AG08395 (cell line): ENCODE measurements at places on chromosomes 3 and 15.
A peak's percentile ranks its signal among the peaks of the same experiment; 100 is the strongest.

- DNase-seq, result no peak
Measured at GRCh38 chr3:183895774-183896173, 11.1 kb upstream of the PARL start.

- no peak for DNase-seq
Measured at GRCh38 chr3:117017135-117017894, 307.7 kb downstream of the TUSC7 start.

DNA sequence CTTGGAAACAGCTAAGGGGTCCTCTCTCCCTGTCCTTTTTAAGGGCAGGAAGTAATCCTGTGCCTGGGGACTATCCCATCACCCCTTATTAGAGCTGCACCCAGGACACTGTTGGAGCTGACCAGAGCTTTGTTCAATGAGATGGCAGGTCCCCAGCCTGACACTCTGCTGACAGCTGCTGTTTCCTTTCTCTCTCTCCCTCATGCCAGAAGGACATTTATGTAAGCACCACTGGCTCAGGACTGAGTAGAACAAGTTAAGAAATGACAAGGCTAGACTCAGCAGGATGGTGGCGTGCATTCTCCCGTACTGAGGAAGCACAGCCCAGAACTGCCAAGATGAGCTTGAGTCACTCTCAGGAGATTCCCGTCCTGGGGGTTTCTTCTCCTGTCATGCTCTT lies 17.3 kb downstream of the GJD2 start:
- DNase-seq, result peak; percentile 59

DNA sequence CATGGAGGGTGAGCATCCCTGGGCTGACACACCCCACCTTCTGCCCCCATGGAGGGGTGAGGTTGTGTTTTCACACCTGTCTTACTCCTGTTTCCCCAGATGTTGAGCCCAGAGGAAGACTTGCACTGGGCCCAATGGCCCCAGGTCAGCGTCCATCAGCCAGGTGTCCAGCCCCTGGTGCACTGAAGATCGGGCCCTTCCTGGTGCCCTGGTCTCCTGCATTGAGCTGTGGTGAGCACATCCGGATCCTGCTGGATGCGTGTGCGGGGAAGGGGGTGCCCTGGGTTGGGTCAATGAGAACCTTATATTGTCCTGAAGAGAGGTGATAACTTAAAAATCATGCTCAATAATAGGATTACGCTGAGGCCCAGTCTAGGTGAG lies 227.3 kb downstream of the SNRPN start:
- no peak for DNase-seq

- no peak for DNase-seq
Measured at GRCh38 chr3:140388202-140388922, 289.5 kb upstream of the TRIM42 start.

DNA sequence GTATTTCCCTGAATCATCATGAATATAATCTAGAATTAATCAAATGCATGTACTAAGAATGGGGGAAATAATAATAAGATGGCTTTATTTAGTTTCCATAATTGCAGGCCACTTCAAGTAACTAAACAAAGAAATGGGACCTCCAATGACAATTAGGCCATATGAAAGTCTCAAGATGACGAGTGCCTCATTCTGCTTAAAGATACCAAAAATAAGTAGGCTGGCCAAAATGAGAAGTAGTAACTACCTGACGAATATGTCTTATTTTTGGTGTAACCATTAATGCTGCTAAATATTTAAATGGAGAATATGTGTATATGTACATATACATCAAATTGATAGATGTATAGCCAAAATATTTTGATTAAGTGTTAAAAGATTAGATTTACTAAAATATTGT lies 932.6 kb downstream of the EPHA3 start:
- no peak for DNase-seq

- no peak for DNase-seq
Measured at GRCh38 chr15:81265256-81265943, 58.5 kb downstream of the STARD5 start.

DNA sequence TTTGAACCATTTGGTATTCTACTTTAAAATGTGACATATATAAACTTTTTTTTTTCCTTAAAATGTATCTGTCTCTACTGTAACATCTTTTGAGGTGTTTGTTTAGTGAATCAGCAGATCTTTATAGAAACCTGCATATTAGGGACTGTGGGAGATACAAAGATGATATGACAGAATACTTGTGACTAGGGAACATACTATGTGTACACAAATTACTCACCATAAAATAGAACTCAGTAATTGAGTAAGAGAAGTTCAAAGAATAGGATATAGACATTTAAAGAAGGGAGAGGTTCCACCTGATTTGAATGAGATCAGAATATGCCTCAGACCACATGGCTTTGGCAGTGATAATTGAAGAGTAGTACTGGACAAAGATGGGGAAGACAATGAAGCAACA lies 47.9 kb downstream of the ATP2C1 start:
- no peak for DNase-seq

DNA sequence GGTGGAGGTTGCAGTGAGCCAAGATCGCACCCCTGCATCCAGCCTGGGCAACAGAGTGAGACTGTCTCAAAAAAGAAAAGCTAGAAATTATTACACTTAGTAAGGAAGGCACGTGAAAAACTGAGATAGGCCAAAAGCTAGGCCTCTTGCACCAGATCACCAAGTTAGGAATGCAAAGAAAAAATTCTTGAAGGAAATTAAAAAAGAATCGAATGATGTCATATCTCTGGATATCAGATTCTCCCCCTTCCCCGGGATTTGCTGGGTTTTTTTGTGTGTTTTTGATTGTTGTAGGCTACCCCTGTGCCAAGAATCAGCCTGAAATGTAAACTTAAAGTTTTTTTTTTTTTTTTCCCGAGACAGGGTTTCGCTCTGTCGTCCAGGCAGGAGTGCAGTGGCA lies 17.4 kb downstream of the PTPN23 start:
- no peak for DNase-seq

DNA sequence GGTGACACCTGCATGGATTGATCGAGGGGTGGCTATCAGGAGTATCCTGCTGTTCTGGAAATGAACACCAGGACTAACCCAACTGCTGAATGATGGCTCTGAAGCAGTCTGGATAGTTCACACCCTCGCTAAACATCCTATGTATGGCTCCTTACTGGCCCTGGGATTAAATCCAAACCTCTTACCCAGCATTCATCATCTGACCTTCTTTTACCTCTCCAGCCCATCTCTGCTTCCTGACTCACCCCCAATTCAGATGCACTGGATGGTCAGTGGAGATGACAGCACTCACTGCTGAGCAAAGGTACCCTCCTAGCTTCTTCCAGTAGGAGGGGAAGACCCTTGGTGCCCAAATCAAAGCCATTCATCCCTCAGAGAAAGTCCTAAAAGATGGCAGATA lies 235.2 kb upstream of the TRIM42 start:
- DNase-seq, result no peak

DNA sequence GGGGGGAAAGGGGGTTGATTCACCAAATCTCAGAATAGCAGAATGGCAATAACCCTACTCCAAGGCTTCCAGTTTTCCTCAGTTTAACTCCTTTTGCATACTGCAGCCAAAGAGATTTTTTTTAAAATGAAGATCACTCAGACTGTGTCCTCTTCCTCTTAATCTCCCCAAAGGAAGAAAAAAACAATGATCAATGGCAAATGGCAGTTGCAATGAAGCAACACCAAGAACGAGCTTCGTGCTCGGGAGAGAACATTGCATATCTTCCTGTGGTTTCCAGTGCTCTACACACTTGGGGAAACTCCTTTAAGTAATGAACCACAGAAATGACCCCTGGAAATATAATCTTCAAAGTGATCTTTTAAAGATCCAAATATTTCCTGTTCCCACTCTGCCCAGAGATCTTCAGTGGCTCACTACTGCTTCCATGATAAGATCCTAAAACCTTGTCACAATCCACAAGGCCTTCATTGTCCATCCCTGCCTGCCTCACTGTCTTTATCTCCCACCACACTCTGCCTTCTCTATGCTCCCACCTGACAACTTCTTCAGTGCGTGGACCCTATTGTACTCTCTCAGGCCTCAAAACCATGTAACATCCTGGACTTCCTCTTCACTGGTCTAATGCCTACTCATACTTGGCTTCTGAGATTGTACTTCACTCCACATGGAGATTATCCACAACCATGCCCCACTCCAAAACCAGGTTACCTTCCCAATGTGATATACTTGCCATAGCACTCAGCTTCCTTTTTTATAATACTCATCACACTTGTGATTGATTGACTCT lies 394.8 kb downstream of the FHIT start:
- DNase-seq, result no peak

DNA sequence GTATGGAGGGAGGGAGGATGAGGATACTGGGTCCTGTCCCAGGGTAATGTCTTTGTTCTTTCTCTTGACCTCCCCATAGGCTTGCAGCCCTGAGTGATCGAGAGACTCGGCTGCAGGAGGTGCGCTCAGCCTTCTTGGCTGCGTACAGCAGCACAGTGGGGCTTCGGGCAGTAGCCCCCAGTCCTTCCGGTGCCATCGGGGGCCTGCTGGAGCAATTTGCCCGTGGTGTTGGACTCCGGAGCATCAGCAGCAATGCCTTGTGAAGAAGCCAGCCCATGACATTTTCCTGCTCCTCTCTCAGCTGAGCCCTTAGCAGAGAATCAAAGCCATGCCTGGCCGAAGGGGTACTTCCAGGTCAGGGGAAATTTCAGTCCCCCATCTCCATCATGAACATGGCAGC lies 1.9 kb upstream of the CPNE9 start:
- no peak for DNase-seq

- no peak for DNase-seq
Measured at GRCh38 chr3:27802849-27803248, 80.7 kb upstream of the EOMES start.

GRCh38 chr3:122074621-122075265 lies 19.6 kb downstream of the CD86 start:
- DNase-seq, result no peak

- DNase-seq, result no peak
Measured at GRCh38 chr3:165159760-165160421, 36.3 kb downstream of the SLITRK3 start.

- DNase-seq, result no peak
Measured at GRCh38 chr3:58173669-58174398, 36.9 kb downstream of the DNASE1L3 start.

GRCh38 chr3:23198801-23199200 lies 4.3 kb upstream of the UBE2E2 start:
- peak; percentile 66 for DNase-seq

GRCh38 chr3:52805270-52806039 lies 10.9 kb downstream of the ITIH3 start:
- no peak for DNase-seq

GRCh38 chr3:4408958-4409357 lies 58.1 kb downstream of the SUMF1 start:
- DNase-seq, result no peak

DNA sequence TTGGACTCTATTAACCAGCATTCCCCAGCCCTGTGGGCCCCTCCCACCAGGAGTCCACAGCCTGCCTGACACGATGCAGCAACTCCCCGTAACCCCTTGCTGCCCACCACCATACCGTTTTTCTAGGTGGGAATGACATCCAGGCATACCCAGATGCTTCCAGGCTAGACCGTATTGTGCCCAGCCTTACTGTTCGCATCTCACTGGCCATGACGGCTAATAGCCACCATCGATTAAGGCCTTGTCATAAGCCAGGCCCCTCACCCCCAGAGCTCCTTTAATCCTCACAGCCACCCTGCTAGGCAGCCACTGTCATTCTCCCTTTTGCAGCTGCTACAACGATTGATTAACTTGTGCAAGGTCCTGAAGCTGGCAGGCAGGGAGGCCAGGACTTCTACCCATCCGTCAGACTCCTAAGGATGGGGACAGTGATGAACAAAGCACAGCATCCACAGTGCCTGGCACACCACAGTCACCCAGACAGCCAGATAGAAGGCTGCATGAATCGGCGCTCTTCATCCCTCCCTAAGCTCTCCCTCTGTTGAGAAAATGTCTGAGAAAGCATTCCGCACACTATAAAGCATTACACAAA lies 60.0 kb upstream of the FLNB start:
- DNase-seq, result no peak

- DNase-seq, result no peak
Measured at GRCh38 chr3:139457066-139457465, 19.2 kb downstream of the RBP2 start.

DNA sequence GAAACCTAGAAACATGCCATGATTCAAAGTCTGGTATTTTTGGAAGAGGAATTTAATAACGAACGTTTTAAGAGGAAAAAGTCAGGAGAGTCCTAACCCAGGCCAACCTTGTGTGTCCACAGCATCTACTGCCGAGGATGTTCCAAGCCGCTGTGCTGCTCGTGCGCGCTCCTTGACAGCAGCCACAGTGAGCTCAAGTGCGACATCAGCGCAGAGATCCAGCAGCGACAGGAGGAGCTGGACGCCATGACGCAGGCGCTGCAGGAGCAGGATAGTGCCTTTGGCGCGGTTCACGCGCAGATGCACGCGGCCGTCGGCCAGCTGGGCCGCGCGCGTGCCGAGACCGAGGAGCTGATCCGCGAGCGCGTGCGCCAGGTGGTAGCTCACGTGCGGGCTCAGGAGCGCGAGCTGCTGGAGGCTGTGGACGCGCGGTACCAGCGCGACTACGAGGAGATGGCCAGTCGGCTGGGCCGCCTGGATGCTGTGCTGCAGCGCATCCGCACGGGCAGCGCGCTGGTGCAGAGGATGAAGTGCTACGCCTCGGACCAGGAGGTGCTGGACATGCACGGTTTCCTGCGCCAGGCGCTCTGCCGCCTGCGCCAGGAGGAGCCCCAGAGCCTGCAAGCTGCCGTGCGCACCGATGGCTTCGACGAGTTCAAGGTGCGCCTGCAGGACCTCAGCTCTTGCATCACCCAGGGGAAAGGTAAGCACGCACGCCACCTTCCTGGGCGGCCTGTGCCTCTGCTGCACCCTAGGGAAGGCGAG lies 28.4 kb downstream of the PML start:
- DNase-seq, result no peak

GRCh38 chr3:50177346-50177745 lies 14.1 kb upstream of the GNAT1 start:
- no peak for DNase-seq

- DNase-seq, result no peak
Measured at GRCh38 chr15:80659375-80659774, 35.7 kb upstream of the ABHD17C start.

GRCh38 chr3:188695241-188695640 lies 476.5 kb upstream of the TPRG1 start:
- no peak for DNase-seq
